ENCODE measurements at places on chromosomes 4 and X. TPM values are rescaled to one million over a fixed set of nuclear protein-coding genes. Genes with fewer than 3 reads are reported as not detected.

DNA sequence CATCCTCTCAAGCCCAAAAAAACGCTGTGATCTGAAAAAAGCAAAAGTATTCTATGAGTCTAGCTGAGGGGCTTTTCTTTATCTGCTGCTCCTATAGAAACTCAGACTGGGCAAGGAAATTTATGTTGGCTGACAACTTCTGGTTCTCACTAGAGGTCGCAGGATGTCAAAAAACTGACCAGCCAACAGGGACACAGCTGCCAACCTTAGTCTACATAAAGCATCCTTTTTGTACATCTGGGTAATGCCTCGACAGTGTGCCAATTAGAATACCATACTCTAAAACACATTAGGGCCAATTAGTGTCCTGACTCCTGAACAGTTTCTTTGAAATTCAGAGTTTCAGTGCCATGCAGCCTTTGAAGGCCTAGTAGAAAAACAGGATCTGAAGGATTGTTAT, 8.8 kb upstream of the TLL1 start:
- DNase-seq, result peak; percentile 7

Gene PAGE1
- total RNA-seq, result not detected

- peak; percentile 7 for DNase-seq
Observed at GRCh38 chrX:57929373-57929772, 19.1 kb upstream of the ZXDA start.

- DNase-seq, result no peak
Observed at GRCh38 chrX:139720979-139721378, 13.0 kb upstream of the MCF2 start.

Gene PITX2
- total RNA-seq, result 0.30 TPM

GRCh38 chr4:139838811-139839210, 173.2 kb downstream of the MGST2 start:
- no peak for DNase-seq

Gene FHIP1A
- total RNA-seq, result 17.0 TPM

DNA sequence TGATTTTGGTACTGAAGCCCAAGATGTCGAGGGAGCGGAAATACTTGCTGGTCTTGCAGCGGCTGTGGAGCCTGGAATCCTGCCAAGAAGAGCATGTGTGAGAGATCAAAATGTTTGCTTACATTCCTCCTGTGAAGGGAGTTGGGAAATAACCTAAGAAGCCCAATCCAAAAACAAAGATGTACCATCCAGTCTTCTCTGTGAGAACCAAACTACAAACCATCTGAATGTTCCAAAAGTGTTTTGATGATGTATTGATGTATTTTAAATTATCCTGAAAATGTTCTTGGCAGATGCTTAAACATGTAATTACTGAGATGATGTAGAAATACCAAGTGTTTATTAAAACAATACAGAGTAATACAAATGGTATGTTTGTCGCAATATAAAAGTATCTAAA, 10.1 kb upstream of the ADH1A start:
- peak; percentile 86 for DNase-seq

Gene SERPINA7
- total RNA-seq, result not detected

DNA sequence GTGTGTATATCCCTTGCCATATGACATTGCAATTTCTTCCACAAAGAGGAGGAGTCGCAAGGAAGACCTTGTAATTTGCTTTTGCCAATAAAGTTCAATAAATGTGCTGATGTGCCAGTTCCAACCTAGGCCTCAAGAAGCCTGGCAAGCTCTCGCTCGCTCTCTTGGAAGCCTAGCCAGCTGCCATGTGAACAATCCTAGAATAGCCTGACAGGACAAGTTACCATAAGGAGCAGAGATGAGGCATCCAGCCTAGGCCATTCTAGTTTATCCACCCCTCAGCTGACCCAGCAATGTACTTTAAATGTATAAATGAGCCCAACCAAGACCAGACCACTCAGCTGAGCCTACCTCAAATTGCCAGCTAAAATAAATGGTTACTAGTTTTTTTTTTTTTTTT, 145.7 kb upstream of the QRFPR start:
- DNase-seq, result no peak

Gene GPR143
- total RNA-seq, result 58.2 TPM

DNA sequence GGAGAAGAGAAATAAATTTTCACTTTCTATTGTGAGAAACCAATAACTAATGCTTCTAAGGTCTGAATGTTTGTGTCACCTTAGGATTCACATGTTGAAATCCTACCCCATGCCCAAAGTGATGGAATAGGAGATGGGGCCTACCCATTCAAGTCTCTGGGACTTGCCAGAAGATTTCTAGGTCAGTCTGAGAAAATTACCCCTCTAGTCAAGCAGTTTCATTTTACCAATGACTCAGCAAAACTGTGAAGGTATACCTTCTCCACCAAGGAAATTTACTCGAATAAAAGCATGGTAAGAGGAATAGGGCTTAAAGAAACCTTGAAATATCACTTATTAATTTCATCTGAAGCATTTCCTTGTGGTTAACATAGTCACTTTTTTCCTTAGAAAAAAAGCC, 23.5 kb upstream of the PAPSS1 start:
- DNase-seq, result peak; percentile 53

DNA sequence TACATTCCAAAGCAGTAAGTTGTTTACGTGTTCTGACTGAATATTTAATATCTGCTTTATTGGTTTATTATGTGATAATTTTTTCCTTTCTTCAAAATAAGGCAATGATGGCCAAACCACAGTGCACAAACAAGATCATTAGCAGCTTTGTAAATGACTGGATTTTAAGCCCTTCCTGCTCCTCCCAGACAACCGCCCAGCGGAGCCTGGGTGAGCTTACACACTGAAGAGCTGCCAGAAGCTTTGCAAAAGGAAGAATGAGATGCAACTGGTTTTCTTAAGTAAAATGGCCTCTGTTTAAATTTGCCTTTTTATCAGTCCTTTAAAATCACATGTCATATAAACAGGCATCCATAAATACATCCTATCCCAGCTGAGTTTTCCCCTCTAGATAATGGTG, 52.2 kb downstream of the SPARCL1 start:
- no peak for DNase-seq

GRCh38 chr4:85751866-85752265, 276.9 kb downstream of the ARHGAP24 start:
- no peak for DNase-seq

Gene GPRASP1
- total RNA-seq, result 2.5 TPM

DNA sequence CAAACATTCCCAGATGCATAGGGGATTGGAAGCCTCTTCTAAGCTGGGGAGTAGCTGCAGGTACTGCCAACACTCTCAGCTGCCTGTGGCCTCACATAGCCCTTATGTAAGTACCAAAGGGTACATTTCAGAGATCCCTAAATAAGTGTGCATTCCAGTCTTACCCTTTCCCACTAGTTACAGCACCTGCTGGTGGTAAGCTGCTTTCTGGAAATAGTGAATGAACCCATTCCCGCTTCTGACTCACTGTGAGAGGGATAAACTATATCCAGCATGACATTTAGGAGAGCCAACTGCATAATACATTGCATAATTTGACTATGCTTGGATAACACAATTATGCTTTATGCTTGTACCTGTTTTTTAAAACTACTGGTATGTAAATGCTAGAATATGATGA, 149.0 kb downstream of the FAM13A start:
- no peak for DNase-seq

DNA sequence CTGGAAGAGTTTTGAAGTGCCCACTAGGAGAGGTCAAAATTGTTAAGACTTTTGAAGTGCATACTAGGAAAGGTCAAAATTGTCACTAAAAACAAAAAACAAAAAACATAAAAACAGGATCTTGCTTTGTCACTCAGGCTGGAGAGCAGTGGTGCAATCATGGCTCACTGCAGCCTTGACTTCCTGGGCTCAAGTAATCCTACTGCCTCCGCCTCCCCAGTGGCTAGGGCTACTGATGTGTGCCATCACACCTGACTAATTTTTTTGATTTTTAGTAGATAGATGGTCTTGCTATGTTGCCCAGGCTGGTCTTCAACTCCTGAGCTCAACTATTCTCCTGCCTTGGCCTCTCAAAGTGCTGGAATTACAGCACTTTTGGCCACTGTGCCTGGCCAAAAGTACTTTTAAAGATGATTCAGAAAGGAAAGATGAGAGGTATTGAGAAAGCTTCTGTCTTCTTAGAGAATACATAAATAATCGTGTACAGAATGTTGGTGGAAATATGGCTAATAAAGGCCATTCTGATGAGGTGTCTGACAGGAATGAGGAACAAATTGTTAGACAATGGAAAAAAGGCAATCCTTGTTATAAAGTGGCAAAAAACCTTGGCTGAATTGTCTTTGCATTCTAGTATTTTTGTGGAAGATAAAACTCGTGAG, 43.3 kb upstream of the STX18 start:
- DNase-seq, result peak; percentile 19

DNA sequence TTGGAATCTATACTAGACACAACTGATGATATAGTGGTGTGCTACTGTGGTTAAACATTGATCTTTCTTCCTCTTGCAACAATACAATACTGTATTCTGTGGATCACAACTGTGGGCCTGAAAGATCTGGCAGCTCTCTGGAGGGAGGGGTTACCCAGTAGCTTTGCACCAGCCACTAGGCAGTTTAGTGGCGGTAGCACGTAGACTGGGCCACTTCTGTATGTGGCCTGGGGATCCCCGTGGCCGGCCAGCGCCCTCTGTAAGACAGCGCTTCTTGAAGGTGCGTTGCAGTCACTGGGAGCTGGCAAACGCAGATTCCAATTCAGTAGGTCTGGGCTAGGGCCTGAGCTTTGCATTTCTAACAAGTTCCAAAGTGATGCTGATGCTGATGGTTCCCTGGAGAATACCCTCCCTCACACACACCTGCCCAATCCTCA, 168.6 kb downstream of the MGST2 start:
- DNase-seq, result no peak

Gene MAGEB10
- total RNA-seq, result not detected

GRCh38 chrX:115257711-115258110, 23.8 kb upstream of the LRCH2 start:
- DNase-seq, result no peak

DNA sequence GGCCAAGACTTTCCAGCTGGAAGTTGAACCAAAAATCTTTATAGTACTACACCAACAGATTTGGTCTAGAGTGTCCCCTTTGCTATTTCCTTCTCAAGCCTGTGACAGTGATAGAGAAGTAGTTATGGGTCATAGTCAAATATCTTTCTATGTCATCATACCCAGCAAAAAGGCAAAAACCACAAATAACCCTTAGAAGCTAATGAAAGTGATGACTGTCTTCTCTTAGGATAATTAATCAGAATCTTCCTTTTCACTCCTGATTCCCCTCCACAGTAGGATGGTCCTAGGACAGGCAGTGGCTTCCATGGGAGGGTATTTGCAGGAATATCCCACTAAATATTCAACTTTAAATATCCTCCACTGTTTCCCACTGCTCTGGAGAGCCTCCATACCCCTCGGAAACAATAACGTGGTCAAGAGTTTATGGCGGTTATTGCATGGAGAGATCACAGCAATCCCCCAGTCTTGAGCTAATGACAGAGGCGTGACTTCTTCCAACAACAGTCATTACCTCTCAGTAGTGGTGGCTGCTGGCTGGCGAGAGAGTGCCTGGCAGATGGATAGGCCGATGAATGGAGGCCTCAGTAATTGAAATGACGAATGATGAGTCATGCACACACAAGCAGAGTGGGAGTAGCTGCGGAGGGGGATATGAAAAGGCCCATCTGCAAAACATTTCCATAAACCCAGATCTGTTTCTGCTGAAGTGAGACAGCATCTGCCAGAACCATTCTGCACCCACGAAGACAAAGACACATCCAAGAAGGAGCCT, 154.9 kb downstream of the STK32B start:
- DNase-seq, result peak; percentile 23

Gene KLHL13
- total RNA-seq, result 130 TPM

GRCh38 chr4:121688261-121688660, 8.5 kb downstream of the ANXA5 start:
- no peak for DNase-seq

DNA sequence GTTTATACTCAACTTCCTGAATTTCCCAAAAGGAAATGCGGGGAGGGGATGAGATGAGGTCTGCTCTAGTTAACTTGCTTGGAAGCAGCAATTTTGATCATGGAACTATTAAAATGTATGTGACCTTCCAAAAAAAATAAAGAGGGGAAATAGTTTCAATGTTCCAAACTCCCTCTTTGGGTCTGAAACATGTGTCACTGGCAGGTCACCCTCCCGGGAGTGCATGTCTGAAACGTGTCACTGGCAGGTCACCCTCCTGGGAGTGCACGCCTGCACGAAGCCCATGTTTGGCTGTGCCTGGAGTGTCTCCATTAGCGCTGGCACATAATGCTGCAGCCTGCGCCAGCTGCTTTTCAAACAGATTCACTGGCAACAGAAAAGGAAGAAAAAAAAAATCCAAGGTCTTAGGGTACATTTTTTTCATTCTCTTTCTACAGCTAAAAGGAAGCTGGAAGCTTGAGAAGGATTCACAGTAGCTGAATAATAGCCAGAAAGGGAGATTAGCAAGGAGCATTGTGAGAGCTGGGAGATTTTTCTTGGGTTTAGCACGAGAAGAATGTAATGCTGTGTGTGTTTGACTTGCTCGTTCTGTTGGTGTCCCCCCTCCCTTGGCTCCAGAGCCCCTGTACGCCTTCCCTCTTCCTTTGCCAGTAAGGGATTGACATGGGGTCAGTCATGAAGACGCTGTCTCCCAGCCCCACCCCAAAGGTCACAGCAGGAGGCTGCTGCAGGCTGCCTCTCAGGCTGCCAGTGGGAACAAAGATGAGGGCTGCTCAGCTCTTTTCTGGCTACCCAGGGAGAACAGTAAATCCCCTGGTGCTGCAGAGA, 39.2 kb upstream of the TLR3 start:
- DNase-seq, result no peak

DNA sequence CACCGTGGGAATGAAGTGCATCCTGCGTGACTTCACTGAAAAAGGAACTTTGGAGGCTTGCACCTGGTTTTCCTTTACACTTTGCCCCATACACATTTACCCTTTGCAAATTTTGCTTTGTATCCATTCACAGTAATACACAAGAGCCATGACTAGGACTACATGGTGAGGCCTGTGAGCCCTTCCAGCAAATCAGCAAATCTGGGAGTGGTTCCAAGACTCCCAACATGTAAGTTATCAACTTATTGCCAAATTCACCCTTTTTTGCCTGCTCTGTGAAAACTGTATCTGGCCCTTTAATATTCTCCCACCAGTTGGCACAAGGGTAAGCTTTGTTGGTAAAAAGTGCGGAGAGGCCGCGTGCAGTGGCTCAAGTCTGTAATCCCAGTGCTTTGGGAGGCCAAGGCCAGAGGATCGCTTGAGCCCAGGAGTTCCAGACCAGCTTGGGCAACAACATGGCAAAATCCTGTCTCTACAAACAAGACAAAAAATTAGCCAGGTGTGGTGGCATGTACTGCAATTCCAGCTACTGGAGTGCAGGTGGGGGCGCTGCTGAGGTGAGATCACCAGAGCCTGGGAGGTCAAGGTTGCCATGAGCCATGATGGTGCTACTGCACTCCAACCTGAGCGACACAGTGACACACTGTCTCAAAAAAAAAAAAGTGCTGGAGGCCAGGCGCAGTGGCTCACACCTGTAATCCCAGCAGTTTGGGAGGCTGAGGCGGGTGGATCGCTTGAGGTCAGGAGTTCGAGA, 5.0 kb downstream of the PRMT9 start:
- DNase-seq, result no peak

GRCh38 chrX:71489540-71489939, 43.4 kb upstream of the OGT start:
- no peak for DNase-seq

All from renal cortical epithelial cell (primary cell).